ENCODE measurements at places on chromosomes 5 and 9.

- DNase-seq: no peak
Measured at GRCh38 chr9:135619599-135619886, 19.8 kb downstream of the GLT6D1 start.

DNA sequence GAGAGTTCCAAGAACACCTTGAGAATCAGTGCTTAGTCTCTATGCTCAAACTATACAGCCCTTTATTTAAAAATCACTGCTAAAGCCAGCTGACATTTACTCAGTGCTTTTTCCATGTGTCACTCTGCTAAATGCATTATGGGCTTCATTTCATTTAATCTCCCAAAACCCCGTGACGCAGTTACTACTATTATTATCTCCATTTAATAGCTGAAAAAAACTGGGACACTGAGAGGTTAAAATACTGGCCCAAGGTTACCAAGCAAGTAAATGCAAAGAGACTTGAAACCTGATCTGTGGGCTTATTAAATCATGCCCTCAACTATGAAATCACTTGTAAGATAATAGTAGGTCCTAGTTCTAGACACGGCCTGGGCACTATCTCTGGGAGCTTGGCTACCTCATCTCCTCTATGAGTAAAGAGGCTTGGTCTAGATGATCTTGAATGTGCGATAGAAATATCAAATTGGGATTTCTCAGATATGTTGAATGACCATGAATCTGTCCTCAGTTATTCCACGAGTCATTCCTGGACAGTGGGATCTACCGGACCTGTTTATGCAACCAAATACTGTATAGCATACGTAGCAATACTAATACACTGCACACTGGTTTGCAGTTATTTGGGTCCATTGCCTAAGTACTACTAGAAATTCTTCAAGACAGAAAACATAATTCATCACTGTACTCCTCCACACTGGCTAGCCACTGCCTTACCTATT, 32.3 kb downstream of the MARCHF11 start:
- no peak for DNase-seq

GRCh38 chr5:96816411-96816939, 8.7 kb upstream of the ERAP1 start:
- DNase-seq: peak; percentile 35

DNA sequence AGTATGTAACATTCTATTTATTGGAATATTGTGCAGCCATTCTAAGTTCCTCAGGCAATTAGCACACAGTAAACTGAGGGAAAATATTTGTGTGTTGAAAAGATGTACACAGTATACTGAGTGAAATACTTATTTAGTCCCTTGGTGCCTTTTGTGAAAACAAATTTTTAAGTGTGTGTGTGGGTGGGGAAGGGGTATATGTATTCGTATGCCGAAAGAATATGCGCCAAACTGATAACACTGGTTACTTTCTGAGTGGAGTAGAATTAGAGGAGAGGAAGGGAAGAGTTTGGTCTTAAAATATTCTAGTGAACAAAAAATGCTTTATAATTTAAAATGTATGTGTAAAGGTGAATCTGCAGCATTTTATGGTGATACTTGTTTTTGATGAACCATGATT, 3.1 kb downstream of the DCP2 start:
- DNase-seq: no peak

GRCh38 chr5:37029436-37029835, 152.9 kb downstream of the NIPBL start:
- no peak for DNase-seq

DNA sequence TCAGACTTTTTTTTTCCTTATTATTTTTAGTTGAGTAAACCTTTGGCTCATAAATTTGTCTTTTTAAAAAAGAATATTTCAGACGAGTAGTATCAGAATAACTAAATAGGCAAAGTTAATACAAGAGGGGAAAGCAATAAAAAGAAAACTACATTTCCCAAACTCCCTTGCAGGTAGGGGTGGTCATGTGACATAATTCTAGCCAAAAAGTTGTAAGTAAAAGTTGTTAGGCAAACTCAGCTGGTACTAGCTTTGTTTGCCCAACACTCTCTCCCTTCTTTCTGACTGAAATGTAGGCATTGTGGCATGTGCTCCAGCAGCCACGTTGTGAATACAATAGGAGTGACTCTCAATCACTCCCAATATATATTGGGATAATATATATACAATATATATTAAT, 20.9 kb downstream of the GIN1 start:
- DNase-seq: no peak

- DNase-seq: peak; percentile 18
Measured at GRCh38 chr5:32522429-32523143, 62.8 kb upstream of the SUB1 start.

- DNase-seq: no peak
Measured at GRCh38 chr9:105711867-105712266, 17.5 kb downstream of the TMEM38B start.

DNA sequence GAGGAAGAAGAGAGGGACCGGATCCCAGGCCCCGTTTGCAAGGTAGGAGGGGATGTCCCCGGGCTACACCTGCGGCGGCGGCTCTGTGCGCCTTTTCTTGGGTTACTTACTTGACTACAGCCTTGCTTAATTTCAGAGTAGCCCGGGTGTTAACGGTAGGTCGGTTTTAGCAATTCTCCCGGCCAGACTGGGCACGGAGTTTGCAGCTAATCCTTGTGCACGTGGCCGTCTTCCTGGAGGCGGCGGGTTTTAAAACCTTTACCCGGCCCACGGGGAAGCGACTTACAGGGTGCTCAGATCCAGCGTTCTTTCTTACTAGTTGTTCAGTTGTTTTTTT, 313 bp downstream of the BRIX1 start:
- peak; percentile 24 for DNase-seq

GRCh38 chr9:6779417-6780241, 21.9 kb downstream of the KDM4C start:
- no peak for DNase-seq

- no peak for DNase-seq
Measured at GRCh38 chr9:109047259-109047658, 34.0 kb upstream of the CTNNAL1 start.

DNA sequence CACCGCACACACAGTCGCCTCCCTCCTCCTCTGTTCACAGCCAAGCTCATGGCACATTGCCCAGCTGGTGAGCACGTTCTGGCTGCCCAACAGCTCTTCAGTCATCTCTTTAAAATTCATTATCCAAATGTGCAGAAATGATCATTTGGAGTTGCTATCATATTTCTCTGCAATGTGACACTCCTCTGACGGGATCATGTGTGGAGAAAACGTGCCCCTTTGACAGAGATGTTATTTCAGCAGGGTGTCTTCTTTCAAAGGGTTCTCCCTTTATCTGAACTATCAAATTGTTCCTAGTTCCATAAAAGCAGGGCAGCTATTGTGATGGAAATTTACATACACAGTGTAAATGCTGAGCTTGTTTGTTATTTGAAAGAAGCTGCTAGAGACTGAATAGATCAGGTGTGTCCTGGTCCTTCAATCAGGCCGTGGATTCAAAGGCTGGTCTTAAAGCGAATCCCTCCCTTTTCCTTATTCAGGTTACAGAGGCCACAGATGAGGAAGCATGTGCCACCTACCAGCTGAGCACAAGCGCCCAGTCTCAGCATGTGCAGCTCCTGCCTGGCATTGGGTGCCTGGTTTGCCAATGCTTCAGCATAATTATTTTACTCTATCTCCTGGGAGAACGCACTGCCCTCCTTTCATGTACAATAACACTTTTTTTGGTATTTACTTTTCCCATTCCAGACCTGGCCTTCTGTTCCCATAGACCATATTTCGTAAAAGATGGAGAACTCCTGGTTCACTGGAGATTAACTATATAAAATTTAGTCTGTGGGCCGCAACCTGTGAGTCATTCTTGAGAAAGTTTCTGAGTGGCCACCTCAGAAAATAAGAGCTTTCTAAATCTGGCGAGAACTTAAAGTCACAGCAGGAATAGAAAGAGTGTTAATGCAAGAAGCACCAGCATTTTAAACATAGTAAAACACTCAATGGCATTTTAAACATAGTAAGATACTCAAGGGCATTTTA, 433.7 kb downstream of the ENC1 start:
- DNase-seq: no peak

DNA sequence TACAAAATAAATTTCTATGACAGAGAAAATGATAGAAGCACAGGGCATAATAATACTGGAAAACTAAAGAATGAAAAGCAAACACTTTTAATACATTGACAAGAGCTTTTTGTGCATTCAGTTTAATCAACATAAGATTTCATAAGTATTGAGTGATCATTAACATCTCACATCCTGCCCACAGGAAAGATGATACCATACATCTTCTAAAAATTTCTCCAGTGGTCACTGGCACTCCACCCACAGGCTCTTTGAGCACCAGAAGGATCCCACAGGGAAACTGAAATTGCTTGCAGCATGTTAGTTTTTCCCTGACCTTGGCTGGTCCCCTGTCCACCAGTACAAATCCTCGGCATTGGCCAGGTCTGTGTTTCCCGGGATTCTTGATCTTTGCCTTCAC, 186.0 kb downstream of the CEMIP2 start:
- no peak for DNase-seq

- DNase-seq: no peak
Measured at GRCh38 chr5:36346896-36347690, 45.4 kb upstream of the RANBP3L start.

DNA sequence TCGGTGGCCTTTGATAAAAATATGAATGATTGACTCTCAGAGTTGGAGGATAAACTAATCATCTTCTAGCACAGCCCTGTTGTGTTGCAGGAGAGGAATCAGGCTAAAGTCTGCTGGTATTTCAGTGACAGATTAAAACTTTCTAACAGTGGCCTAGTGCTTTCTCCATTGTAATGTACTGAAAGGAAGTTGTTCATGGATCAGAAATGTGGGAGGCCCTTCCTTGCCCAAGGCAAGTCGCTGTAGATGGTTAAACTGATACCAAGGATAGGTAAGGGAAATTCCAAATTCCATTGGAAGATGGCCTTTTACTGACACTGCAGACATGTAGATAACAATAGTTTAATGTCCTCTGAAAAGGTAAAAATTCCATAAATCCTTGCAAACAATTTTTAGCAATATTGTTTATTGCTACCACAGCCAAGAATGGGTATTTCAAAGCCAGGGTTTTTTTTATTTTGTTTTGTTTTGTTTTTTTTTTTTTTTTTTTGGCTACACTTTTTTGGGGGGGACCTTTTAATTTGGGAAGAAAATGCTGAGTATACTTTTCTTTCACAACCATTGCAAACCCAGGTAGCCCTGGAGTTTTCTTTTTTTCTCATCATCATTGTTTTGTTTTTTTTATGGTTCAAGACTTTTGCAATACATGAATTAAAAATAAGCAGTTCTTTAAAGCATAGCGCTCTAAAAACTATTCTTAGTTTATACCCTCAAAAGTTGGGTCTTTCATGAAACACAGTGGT, 35.5 kb downstream of the WDR36 start:
- DNase-seq: no peak

DNA sequence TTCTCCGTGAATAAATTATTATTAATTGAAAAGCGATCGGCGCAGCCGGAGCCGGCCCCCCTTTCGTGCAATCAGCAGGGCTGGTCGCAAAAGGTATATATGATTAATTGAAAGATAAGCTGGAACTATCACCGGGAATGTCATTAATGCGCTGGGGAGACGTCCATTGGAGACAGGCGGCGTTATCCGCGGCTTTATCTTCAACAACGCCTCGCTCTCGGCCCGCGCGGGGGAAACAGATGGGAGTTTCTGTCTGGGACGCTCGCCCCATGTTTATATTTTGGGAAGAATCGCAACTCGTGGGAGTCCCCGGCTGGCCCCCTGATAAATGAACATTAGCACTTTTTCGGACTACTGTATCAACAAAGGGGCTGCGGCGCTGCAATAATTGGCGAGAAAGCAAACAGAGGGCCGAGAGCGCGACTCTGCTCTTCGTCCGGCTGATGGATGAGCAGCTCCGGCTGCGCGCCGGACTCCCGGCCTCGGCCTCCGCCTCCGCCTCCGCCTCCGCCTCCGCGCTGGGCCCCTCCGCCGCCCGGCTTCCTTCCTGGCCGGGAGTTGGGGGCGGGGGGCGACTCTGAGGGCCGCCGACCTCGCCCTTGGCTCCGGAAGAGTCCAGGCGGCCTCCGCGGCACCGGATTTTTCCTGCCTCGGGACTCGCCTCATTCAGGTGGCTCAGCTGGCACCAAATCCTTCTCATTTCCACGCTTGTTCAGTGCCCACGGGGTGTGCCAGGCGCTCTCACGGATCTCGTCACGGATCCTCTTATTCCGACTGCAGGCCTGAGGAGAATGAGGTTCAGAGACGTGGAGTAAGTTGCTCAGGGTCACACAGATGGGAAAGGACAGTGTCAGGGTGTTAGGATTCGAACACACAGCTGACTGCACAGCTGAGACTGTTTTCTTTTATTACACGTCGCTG, 3.6 kb upstream of the NKX2-5 start:
- DNase-seq: no peak

- DNase-seq: no peak
Measured at GRCh38 chr9:93318480-93318879, 133.0 kb upstream of the FAM120A start.

DNA sequence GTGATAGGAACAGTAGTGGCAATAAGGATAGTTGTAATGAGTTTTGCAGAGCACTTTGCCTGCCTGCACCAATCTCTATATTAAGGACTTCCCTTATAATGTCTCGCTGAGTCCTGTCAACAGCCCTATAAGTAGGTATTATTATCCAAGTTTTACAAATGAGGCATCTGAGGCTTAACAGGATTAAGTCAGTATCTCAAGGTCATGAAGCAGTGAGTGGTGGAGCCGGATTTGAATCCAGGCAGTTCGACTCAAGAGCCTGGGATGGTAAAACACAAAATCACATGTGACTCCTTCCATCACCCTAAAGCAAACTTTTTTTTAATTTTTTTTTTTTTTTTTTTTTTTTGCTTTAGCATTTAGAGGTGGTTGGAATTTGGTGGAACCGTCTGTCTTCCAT, 59.0 kb upstream of the RARS1 start:
- DNase-seq: no peak

DNA sequence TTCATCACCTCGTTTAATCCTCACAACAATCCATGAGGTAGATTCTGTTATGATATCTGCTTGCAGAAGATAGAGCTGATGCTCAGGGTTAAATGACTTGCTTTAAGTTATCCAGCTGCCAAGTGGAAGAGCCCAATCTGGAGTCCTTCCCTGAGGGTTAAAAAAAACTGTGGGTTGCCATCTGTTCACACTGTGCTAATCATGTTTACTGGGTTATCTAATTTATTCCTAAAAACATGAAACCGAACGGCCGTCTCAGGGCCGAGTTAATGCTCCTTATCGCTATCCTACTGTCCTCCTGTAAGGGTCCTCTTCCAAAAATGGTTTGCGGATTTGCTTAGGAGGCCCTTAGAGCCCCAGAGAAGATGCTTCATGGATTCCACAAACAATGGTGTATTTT, 153.3 kb downstream of the YIPF5 start:
- DNase-seq: no peak

DNA sequence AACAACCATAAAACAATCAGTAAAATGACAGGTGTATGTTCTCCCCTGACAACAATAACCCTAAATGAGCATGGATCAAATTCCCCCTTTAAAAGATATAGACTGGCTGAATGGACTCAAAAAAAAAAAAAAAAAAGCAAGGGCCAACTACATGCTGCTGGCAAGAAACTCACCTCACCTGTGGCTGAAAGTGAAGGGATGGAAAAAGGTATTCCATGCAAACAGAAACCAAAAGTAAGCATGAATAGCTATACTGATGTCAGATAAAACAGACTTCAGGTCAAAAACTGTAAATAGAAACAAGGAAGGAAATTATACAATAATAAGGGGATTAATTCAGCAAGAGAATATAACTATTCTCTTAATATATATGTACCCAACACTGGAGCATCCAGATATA, 54.2 kb upstream of the SSBP2 start:
- DNase-seq: no peak

GRCh38 chr5:138528208-138528607, 14.8 kb downstream of the ETF1 start:
- DNase-seq: no peak

- DNase-seq: no peak
Measured at GRCh38 chr9:126864771-126865170, 4.3 kb downstream of the ZBTB34 start.

- peak; percentile 4 for DNase-seq
Measured at GRCh38 chr5:74919487-74919886, 53.3 kb upstream of the FAM169A start.
